ENCODE measurements at places on chromosomes 5 and 9. TPM values are rescaled to one million over a fixed set of nuclear protein-coding genes. Genes with fewer than 3 reads are reported as not detected.

Gene ANKRD20A1
- 8.5 TPM for total RNA-seq

Gene CAMK4
- total RNA-seq = 15.8 TPM

Gene PTPN3
- 7.8 TPM for total RNA-seq

Gene EIF4E1B
- total RNA-seq = 0.44 TPM

Gene ESM1
- total RNA-seq = 3.9 TPM

Gene LAMC3
- total RNA-seq = 14.4 TPM

Gene RANBP3L
- total RNA-seq = 213 TPM

Gene GRXCR2
- total RNA-seq = not detected

Gene OR1J2
- total RNA-seq = not detected
